Activated CD4-positive, CD25-positive, alpha-beta regulatory T cell treated with anti-CD3 and anti-CD28 coated beads, Interleukin-2, amount 50 U/mL, for 16 hours (primary cell): ENCODE measurements at places on chromosomes 3 and 15.

DNA sequence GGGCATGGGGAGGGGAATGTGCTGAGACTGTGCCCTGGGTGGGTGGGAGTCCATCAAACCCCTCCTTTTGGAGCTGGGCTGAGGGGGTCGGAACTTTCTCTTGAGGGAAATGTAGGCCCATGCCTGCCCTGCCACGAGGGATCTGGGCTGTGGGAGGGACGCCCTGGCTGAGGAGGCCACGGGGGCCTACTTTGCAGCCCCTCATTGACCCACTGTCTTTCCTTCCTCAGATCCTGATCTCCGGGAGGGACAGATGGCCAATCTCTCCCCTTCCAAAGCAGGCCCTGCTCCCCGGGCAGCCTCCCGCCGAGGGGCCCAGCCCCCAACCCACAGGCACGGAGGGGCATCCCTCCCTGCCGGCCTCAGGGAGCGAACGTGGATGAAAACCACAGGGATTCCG lies 25.3 kb downstream of the LOXL1 start:
- DNase-seq: no peak

GRCh38 chr3:142863930-142864920 lies 24.7 kb downstream of the PCOLCE2 start:
- no peak for DNase-seq

- DNase-seq: no peak
Observed at GRCh38 chr15:52178765-52179164, 12.4 kb downstream of the GNB5 start.

GRCh38 chr3:27311400-27311799 lies 57.8 kb downstream of the NEK10 start:
- DNase-seq: no peak

GRCh38 chr15:63735449-63735848 lies 98.3 kb downstream of the HERC1 start:
- DNase-seq: no peak

- no peak for DNase-seq
Observed at GRCh38 chr3:107674371-107674770, 151.6 kb downstream of the BBX start.

- DNase-seq: no peak
Observed at GRCh38 chr3:165749821-165750220, 87.4 kb downstream of the BCHE start.

- DNase-seq: no peak
Observed at GRCh38 chr3:167976516-167977361, 119.0 kb downstream of the GOLIM4 start.

GRCh38 chr3:154301561-154301960 lies 22.7 kb downstream of the DHX36 start:
- DNase-seq: no peak
